ENCODE measurements at places on chromosomes 4 and X.
A peak's percentile ranks its signal among the peaks of the same experiment; 100 is the strongest.

- no peak for DNase-seq
These were observed 295.7 kb downstream of the TMA16 start for GRCh38 chr4:163790231-163790630.

DNA sequence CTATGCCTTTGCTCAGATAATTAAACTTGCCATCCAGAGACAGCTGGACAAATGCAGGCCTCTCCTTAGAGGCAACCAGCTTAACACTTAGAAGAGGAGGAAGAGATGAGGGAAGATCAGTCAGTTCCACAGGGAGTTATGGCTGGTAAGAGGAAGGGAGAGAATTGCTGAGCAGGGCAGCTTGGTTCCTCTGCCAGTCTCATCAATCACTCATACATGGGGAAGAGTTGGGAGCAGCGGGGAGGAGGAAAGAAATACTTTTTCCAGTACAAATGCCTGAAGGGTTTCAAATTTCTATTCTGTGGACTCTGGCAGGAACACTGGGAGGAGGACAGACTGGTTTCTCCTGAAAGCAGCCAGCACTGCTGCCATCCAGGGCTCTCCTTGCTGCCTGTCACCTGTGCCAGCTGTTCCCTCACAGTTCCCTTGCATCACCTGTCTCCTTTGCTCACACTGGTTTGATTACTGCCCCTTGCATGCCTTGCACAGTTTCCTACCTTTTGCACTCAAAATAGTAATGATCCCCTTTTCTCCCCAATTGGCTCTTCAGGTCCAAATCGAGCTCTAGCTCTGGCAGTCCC, 59.5 kb downstream of the PGRMC2 start:
- no peak for DNase-seq

DNA sequence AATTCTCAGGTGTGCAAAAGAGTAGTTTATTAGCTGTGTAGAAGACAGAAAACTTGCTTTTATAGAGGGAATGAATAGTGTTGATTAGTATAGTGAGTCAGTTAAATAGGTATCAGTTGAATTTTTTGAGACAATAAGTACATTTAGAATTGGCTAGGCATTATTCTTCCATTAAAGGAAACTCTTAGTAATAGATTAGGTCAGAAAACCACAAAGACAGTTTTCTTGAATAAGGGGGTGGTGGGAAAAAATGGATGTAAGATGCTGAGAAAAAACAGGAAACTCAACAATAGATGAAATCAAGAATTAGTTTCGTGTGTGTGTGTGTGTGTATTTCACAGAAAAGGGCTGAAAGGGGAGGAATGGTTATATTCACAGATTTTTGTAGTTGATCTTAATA, 16.8 kb downstream of the CD38 start:
- DNase-seq = no peak

- no peak for DNase-seq
These were observed 23.0 kb downstream of the GPR174 start for GRCh38 chrX:79167462-79167861.

GRCh38 chr4:95869961-95870500, 30.1 kb downstream of the PDHA2 start:
- DNase-seq = no peak

DNA sequence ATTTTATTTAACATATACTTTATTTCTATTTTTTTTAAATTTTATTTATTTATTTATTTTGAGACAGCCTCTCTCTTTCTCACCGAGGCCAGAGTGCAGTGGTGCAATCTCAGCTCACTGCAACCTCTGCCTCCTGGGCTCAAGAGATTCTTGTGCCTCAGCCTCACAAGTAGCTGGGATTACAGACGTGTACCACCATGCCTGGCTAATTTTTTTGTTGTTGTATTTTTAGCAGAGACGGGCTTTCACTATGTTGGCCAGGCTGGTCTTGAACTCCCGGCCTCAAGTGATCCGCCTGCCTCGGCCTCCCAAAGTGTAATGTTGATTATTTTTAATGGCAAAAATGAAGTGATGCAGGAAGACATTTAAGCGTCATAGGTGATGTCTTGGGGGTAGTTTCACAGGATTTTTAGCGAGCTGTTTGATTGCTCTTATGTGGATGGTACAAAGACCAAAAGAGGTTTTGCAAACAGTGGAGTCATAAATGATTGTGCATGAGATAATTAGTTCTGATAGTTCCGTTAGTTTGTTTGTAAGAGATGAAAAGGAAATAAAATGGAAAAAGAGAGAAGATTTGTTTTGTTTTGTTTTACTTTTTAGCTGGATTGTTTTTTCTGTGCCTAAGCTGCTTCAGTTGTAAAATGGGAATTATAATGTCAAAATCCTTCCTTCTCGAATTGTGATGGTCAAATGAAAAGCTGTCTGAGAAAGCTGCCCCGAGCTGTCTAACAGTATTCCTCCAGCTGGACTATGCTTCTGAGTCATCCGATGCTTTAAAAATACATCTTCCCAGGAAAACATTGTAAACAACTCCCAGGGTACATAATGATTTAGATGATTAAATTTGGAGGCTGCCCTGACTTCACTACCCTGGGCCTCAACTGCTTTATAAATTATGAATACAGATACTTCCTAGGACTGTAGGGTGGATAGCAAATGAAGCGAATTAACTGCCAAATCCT, 14.7 kb downstream of the RHOH start:
- no peak for DNase-seq

- no peak for DNase-seq
These were observed 103.8 kb upstream of the CXCL13 start for GRCh38 chr4:77501851-77502250.

GRCh38 chrX:82782014-82782413, 726.1 kb upstream of the POU3F4 start:
- DNase-seq = no peak

DNA sequence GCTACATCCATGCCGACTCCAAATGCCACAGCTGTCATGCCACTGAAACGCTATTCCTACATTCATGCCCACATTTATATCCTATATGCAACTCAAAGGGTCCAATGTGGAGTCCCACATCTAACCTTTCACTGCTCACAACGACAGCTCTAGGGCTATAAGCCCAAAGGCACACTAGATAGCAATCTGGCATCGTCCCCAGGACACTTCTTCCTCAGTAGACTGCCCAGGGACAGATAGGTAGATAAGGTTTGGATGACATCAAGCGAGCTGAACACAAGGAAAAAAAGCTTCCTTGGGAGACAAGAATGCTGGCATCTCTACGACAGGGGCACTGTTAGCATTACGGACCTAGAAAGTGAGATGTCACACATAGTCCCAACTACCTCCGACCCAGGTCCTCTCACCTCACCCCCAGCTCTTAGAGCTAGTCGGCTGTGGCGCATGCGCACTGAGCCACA, 685 bp downstream of the RAB9B start:
- no peak for DNase-seq

DNA sequence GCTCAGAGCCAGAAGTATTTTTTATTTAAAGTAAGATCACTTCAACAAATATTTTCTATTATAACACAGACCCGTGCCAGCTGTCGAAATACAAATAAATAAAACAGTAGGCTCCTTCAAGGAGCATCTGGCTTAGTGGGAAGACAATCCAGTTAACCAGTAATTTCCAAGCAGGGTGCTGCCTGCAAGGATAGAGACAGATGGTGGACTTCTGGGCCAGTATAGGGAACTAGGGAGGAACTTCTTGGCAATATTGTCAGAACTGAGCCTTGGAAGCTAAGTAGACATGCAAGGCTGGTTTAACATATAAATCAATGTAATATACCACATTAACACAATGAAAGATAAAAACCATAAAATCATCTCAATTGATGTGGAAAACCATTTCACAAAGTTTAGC, 17.0 kb upstream of the MTMR1 start:
- no peak for DNase-seq

- no peak for DNase-seq
These were observed 10.7 kb downstream of the KLHL8 start for GRCh38 chr4:87209696-87210095.

DNA sequence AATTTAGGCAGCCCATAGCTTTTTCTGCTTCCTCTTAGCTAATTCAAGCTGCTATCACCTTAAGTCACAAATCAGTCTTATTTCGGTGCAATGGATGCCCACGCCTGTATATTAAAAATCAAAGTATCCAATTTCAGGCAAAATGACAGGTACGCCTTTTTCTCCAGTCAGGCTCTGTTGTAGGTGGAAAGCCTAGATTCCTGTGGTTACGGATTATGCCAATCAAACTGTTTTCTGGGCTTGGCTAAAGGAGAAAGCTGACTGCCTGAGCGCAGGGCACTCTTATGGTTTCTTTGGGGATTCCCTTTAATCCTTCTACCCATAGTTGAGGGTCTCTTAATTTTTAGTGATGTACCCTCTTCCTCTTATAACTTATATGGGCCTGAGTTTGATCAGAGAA, 550.5 kb downstream of the PDHA2 start:
- no peak for DNase-seq

GRCh38 chrX:150982235-150982787, 824 bp upstream of the HMGB3 start:
- no peak for DNase-seq

DNA sequence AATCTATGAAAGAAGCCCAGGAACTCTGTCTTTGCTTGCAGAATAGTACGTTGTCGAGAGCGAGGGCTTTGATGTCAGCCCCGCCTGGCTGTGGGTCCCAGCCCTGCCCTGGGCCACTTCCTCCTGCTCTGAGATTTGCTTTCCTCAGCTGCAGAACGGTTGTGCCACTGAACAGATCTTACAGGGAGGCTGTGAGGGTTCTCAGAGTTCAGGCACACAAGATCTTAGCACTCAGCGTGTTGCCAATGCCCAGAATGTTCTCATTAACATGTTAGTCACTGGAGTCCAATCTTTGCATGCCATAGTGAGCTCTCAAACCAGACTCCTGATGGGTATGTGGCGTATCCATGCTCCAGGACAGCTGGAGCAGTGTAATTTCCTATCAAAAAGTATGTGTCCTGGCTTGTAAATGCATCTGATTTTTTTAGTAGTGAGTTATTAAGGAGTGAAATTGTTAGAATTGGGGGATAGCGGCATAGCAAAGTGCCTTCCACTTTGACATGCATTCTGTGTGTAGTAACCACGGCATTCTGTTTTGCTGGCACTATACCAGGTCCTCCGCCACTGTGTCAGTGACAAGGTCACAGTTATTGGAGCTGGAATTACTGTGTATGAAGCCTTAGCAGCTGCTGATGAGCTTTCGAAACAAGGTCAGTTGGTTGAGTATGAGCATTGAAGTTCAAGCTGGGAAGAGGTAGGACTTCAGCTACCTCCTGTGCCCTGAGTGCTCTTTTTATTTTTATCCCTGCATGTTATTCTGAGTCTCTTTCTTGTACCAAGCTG, 31.6 kb downstream of the TKTL1 start:
- DNase-seq = peak; percentile 25

GRCh38 chrX:45747905-45748304, 547.2 kb upstream of the DIPK2B start:
- no peak for DNase-seq

DNA sequence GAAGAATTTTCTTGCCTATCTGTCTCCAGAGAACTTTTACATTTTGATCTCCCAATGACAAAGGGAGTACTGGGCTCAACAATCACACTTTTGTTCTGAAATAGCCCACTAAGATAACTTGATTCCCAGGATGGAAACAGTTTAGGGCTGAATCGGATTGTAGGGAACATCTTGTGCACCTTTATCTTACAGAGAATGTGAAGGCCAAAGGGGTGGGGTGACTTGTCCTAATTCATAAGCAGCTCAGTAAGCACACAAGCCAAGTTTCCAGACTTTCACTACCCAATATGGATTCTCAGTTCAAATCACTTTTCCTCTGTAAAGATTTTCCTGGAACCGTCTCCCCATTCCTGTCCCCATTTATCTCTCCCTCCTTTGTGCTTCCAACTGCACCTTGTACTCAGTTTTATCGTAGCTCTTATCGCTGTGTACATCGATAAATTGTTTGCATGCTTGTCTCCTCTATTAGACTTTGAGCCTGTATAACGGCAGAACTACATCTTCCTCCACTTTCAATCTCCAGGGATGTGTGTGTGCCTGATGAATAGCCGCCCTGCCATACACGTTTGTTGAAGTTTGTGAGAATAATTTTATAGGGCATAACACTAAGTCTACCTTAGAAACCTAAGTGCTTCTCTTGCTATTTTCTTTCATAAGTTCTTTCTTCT, 77.4 kb downstream of the MBNL3 start:
- DNase-seq = no peak

DNA sequence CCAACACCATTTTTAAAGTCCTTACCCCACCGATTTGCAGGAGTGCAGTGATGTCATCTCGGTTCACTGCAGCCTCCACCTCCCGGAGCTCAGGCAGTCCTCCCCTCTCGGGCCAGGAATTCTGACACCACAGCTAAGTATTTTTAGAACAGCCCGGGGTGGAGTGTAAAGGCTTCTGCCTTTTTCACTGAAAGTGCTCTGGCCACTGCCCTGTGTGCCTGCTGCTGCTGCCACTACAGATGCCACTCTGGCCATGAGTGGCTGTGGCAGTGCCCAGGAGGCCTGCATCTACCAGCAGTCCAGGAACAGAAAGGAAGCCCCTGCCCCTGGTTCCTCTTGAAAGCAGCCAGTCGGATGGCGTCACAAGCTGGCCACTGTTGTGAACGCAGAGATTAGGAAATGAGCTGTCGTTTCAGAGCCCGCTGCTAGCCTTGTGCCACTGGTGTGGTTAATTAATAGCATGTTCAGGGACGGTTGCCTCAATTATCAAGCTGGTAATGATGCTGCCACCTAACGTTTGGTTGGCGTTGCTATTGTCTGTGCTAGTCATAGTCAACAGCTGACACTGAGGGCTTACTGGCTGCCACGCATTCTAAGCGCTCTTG, 23.6 kb upstream of the TBC1D14 start:
- no peak for DNase-seq

GRCh38 chr4:151436093-151436518, 27.1 kb downstream of the FHIP1A start:
- no peak for DNase-seq

- no peak for DNase-seq
These were observed at the start of gene ARMCX1 for GRCh38 chrX:101550362-101550750. ARMCX1 (plus strand) TSS chrX:101550547; CDS start chrX:101552931, 2,384 bp downstream.

DNA sequence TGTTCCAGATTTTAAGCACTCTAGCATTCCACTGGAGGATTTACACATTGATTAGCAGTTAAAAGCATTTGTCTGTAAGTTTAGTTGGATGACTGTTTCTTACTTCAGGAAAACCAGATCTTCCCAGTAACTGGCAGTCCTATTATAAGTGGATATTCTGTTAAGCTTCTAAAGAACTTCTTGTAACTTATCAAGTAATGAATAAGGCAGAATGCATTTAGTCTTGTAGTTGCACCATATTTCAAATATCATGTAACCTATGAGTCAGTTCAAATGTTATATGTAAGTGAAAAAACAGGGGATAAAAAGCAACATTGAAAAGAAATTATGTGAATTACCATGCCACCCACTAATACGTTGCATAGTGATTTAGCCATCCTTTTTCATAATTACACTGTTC, 30.2 kb upstream of the TENM3 start:
- no peak for DNase-seq

GRCh38 chrX:19774905-19775304, 112.5 kb downstream of the SH3KBP1 start:
- DNase-seq = peak; percentile 25

GRCh38 chr4:157932936-157933335, 239.9 kb downstream of the GASK1B start:
- DNase-seq = no peak

GRCh38 chrX:29617725-29618124, 597.6 kb upstream of the MAGEB2 start:
- DNase-seq = no peak
